Thoracic aorta endothelial cell (primary cell): ENCODE measurements at places on chromosomes 6 and 20. TPM values are rescaled to one million over a fixed set of nuclear protein-coding genes. Genes with fewer than 3 reads are reported as not detected.

BPIFA1 gene
- total RNA-seq: not detected in 2 replicates

CENPB gene
- 70.2 and 76.9 TPM in 2 replicates for total RNA-seq

HS3ST5 gene
- total RNA-seq: not detected in 2 replicates

HLA-DRA gene
- not detected in 2 replicates for total RNA-seq

CD40 gene
- total RNA-seq: 8.4 and 19.2 TPM in 2 replicates

F13A1 gene
- not detected in 2 replicates for total RNA-seq

PDYN gene
- total RNA-seq: not detected in 2 replicates

CFB gene
- total RNA-seq: 1.3 TPM in 2 replicates

OTOR gene
- not detected in 2 replicates for total RNA-seq

HLA-DQA2 gene
- not detected in 2 replicates for total RNA-seq

PPP1R14C gene
- not detected in 2 replicates for total RNA-seq

TREML2 gene
- total RNA-seq: not detected in 2 replicates

MYH7B gene
- under 0.01 TPM in 1 of 2 replicates, not detected in the other for total RNA-seq

DBNDD2 gene
- total RNA-seq: 14.1 and 22.8 TPM in 2 replicates

PRIM2 gene
- total RNA-seq: 41.5 and 46.2 TPM in 2 replicates

HTR1B gene
- total RNA-seq: 65.6 and 78.2 TPM in 2 replicates

BFSP1 gene
- 2.3 and 3.3 TPM in 2 replicates for total RNA-seq
